Glutamatergic neuron (in vitro differentiated cells): ENCODE measurements at places on chromosomes 12 and 14. TPM values are rescaled to one million over a fixed set of nuclear protein-coding genes. Genes with fewer than 3 reads are reported as not detected.

DNA sequence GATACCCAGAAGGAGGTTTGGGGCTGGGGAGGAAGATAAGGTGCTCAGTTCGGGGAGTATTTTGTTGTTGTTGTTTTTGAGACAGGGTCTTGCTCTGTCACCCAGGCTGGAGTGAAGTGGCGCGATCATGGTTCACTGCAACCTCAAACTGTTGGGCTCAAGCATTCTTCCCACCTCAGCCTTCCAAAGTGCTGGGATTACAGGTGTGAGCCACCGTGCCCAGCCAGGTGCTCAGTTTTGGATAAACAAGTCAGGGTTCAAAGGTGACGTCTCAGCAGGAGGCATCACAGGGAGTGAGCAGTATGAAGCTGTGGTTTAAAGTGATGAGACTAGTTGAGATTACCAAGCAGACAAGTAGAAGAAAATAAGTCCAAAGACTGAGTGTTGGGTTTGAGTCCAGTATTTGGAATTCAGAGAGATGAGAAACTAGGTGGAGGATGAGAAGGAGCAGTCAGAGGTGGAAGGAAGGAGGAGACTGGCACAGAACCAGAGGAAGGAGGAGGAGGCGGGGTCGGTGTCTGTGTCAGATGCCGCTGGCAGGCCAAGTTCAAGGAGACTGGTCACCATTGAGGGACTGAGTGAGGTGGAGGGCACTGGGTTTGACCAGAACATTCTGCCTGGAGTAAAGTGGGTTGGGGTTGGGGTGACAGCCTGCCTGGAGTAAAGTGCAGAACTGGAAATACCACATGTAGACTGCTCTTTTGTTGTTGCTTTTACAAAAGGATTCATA, 16.1 kb downstream of the SLC35E3 start:
- no peak overlapping the region for H3K4me3 ChIP-seq
- H3K36me3 ChIP-seq: peaks cover 4% of the 10 kb centered on the region
- no peaks in the 10 kb centered on the region for H3K27me3 ChIP-seq
- H3K4me1 ChIP-seq: no peaks in the 10 kb centered on the region

DNA sequence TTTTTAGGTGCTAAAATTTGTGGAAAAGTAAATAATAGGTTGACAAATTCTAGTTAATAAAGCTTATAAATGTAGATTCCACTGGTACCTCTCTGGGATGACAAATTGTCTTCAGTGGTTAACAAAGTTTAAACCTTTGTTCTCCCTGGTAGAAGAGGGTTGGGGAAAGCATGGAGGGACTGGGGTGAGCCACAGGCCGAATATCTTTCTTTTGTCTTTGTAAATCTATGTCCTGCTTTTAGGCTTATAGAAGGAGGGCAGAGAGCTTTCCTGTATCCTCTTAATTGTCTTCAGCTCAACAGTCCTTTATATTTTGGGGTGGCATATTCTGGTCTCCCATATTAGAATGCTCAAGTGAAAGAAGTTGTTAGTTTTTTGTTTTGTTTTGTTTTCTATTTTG, 142.2 kb upstream of the CNOT2 start:
- H3K27ac ChIP-seq: no peak overlapping the region
- H3K4me1 ChIP-seq: no peaks in the 10 kb centered on the region
- no peaks in the 10 kb centered on the region for H3K27me3 ChIP-seq
- no peak for DNase-seq
- no peaks in the 10 kb centered on the region for H3K36me3 ChIP-seq
- H3K4me3 ChIP-seq: no peak overlapping the region

- H3K4me3 ChIP-seq: no peak overlapping the region
- DNase-seq: no peak
- peaks cover 3% of the 10 kb centered on the region for H3K4me1 ChIP-seq
- peaks cover 5% of the 10 kb centered on the region for H3K36me3 ChIP-seq
Measured at GRCh38 chr14:68709007-68709406, 83.9 kb downstream of the ZFP36L1 start.

DNA sequence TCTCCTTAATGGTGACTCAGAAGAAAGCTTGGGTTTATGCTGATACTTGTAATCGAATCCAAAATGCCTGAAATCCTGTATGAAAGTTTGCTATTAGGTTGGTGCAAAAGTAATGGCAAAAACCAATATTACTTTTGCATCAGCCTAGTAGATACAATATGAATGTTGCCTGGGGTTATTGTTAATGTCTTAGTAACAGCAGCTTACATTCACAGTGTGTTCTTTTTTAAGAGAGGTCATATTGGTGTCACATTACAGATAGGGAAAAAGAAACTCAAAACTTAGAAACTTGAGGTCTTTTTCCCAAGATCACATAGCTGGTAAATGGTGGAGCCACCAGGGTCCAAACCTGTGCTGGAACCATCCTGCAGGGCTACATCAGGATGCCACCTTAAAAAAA, 25.2 kb downstream of the SRGAP1 start:
- peaks cover 2% of the 10 kb centered on the region for H3K27me3 ChIP-seq
- DNase-seq: no peak
- H3K4me1 ChIP-seq: peaks cover 7% of the 10 kb centered on the region
- H3K27ac ChIP-seq: no peak overlapping the region

GRCh38 chr12:67096533-67097318, 172.4 kb upstream of the CAND1 start:
- H3K36me3 ChIP-seq: no peaks in the 10 kb centered on the region
- no peak for DNase-seq
- H3K4me1 ChIP-seq: no peaks in the 10 kb centered on the region
- H3K27ac ChIP-seq: no peak overlapping the region
- H3K4me3 ChIP-seq: no peak overlapping the region
- no peaks in the 10 kb centered on the region for H3K27me3 ChIP-seq

CD163 gene
- total RNA-seq: 20.6 TPM

FITM1 gene
- total RNA-seq: 0.66 TPM

C12orf54 gene
- total RNA-seq: not detected

WNT1 gene
- total RNA-seq: not detected

SLCO1A2 gene
- total RNA-seq: 11.9 TPM
